ENCODE measurements at places on chromosomes 2 and 18.

- DNase-seq: no peak
Measured at GRCh38 chr2:238667008-238667407, 180.9 kb upstream of the TWIST2 start.

GRCh38 chr2:240628808-240629618, 3.7 kb downstream of the GPR35 start:
- DNase-seq: no peak

GRCh38 chr2:74000666-74001065, 16.0 kb downstream of the TET3 start:
- no peak for DNase-seq

DNA sequence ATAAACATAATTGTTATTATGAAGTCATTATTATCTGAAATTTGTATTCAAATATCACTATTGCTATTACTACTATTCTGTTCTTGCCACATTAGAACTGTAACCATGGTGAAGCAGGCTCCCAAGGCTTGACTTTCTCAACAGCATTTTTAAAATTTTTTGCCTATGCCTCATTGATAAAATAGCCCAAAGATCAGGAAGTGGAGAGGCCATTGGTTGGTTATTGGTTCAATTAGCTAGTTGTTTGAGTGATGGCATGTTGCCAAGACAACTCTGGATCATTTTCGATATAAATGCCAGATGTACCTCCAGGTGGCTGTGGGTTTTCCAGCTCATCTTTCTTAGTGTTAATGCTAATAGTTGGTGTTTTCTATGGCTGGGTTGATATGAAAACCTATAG, 513.5 kb downstream of the TRIB2 start:
- no peak for DNase-seq

- peak; percentile 35 for DNase-seq
Measured at GRCh38 chr18:379681-380330, 112.0 kb upstream of the THOC1 start.

- no peak for DNase-seq
Measured at GRCh38 chr2:43085929-43086328, 140.5 kb downstream of the ZFP36L2 start.

GRCh38 chr2:71879509-71880184, 268.0 kb downstream of the CYP26B1 start:
- no peak for DNase-seq

GRCh38 chr2:171325886-171326585, 107.8 kb downstream of the METTL8 start:
- no peak for DNase-seq

GRCh38 chr2:14137643-14138042, 494.9 kb upstream of the LRATD1 start:
- DNase-seq: no peak

GRCh38 chr2:27270131-27270530, 5.1 kb upstream of the DNAJC5G start:
- no peak for DNase-seq

- DNase-seq: no peak
Measured at GRCh38 chr18:56298935-56299334, 339.5 kb downstream of the TXNL1 start.

DNA sequence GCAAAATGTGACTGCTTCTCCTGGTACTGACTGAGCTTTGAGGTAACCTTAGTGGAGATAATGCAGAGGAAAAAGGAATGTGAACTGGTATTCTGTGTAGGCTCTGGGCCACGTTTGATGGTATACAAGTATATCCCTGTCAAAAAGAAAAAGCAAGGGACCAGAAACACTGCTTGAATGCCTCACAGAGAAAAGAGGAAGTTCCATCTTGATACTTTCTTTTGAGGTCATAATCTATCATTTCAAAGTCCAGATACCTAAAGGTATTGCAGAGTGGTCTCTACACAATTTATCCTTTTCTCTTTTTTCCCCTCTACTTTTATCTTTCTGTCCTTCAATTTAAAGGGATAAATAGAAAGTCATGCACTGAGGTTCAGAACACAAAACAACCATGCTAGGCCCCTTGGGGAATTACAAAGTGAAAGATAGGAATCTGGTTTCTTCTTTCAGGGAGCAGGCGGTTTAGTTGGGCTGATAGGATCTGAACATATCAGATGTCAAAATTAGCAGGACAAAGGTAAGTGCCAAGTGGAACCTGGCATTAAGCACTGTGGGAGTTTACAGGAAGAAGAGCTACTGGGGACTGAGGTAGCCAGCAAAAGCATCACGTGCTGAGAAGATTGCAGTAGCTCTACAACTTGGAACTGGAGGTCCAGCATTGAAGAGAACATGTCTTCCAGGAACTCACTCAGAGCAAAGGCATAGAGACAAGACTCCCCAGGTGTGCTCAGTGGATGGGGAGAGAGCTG, 121.2 kb downstream of the LYPD6 start:
- DNase-seq: no peak

GRCh38 chr2:172281648-172282570, 145.5 kb upstream of the ITGA6 start:
- DNase-seq: no peak

- DNase-seq: no peak
Measured at GRCh38 chr2:25274868-25275574, 66.7 kb downstream of the DNMT3A start.

DNA sequence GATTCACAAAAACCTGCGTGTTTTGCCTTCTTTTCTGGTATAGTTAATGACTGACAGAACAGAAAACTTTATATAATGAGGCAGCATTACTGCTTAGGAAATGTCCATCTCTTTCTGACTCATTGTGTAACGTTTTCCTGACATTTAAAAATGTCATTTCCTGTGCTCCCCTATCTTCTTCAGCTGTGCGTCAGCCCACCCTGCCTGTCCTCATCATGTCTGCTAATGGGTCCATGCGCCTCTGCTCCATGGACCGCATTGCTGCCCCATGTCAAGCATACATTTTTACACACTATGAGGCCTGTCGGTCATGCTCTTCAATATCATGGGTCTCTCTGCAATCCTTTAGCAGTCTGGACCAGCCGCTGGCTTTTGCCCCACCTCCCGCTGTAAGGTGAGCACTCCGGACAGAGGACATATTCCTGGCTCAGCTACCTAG, 234.3 kb downstream of the CDCA7 start:
- DNase-seq: no peak

DNA sequence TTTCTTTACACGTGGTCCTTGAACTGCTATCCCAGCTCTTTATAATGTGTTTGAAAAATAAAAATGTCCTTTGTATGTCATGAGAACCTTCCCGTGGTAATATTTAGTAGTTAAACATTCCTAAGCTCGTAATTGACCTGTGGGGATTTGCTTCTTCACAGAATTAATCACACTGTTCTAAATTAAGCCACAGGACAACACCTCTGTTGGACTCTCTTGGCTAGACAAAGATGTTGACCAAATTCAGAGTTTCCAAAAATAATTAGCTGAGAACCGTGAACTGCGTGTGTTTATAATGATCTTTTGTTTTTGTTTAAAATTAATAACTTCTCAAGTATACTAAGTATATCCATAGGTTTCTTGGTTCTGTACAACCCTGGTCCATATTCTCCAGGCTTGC, 146.1 kb downstream of the GBX2 start:
- no peak for DNase-seq

GRCh38 chr2:151525821-151526373, 116.2 kb downstream of the RIF1 start:
- no peak for DNase-seq

Measured in right kidney (tissue), 9 donors.